ENCODE measurements at places on chromosomes 3 and 15. TPM values are rescaled to one million over a fixed set of nuclear protein-coding genes. Genes with fewer than 3 reads are reported as not detected.

- peak; percentile 84 for DNase-seq
Measured at GRCh38 chr3:37243820-37244748, 69.7 kb upstream of the LRRFIP2 start.

GRCh38 chr15:89401631-89402517 lies 67.2 kb upstream of the POLG start:
- peak; percentile 48 for DNase-seq

DNA sequence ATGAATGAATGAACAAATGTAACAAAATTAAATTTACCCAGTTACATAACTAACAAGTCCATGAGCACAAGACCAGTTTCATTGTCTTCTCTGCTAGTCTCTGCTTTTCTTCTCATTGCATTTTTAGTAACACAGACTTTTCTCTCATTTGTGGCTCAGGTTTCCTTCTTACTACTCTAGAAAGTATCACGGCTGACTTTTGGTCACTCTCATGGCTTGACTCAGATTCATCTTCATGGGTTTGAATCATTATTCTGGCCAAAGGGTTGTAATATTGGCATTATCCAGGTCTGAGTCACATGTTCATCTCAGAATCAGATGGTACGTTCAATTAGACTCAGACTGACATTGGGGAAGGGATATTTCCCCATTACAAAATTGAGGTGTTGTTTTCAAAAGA lies 121.5 kb upstream of the SATB1 start:
- DNase-seq: no peak

- DNase-seq: no peak
Measured at GRCh38 chr15:64806509-64806908, 18.9 kb downstream of the PIF1 start.

GRCh38 chr3:128317698-128318231 lies 148.9 kb downstream of the DNAJB8 start:
- DNase-seq: no peak

- DNase-seq: peak; percentile 4
Measured at GRCh38 chr3:145698250-145698649, 462.7 kb downstream of the PLOD2 start.

GRCh38 chr3:128353361-128353965 lies 113.2 kb downstream of the DNAJB8 start:
- no peak for DNase-seq

DNA sequence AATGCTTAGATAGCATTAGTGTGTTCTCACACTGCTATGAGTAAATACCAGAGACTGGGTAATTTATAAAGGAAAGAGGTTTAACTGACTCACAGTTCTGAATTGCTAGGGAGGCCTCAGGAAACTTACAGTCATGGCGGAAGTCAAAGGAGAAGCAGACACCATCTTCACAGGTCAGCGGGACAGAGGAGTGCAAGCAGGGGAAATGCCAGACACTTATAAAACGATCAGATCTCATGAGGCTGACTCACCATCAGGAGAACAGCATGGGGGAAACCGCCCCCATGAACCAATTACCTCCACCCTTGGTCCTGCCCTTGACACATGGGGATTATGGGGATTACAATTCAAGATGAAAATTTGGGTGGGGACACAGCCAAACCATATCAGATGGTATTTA lies 381.5 kb upstream of the DPPA4 start:
- no peak for DNase-seq

- DNase-seq: no peak
Measured at GRCh38 chr3:24707936-24708335, 213.3 kb upstream of the THRB start.

- no peak for DNase-seq
Measured at GRCh38 chr15:72825829-72826228, 42.3 kb upstream of the ADPGK start.

DNA sequence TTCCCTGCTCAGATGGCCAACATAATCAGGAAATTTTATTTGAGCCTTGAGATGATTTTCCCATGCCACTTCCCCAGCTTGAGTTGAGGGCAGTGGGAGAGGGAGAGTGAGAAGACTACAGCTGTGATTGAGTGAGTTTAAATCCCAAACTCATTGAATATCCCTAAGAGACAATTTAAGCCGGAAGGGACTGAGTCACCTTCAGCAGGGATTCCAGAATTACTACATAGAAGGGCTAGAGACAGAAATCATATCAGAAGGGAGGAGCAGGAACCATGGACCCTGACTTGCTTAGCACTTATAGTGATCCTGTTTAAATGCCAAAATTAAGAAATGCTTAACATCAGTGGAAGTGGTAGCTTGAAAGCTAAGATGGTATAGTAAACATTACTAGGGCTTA lies 312.2 kb upstream of the SLCO3A1 start:
- DNase-seq: peak; percentile 28

- no peak for DNase-seq
Measured at GRCh38 chr3:71183549-71183948, 400.0 kb downstream of the FOXP1 start.

DNA sequence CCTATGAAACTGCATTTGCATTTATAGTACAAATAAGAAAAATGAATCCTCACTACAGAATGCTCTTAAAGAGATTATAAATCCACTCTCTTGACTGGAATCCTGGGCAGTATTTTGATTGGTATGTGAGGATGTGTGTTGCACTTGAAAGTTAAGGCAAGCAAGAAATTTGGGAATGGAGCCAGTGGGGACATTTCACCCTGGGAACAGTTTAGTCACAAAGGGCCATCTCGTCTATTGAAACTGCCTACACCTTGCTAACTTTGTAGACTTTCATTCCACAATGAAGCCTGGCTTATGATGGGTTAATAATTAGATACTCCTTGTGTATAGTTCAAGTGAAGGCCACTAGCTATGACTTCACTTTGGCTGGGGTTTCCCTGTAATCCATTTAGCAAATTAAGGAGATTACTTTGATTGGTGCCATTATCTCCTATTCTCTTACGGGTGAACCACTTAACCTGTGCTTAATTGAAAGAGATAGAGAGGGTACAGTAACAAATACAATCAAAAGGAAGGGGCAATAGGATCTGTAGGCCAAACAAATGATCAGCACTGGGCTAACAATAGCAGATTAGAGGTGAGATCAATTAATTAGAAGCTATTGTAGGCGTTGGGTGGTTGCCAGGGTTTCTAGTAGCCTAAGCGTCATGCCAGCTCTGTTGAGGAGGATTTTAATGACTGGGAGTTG lies 146.9 kb upstream of the RARB start:
- no peak for DNase-seq

- no peak for DNase-seq
Measured at GRCh38 chr3:57131210-57131588, 34.0 kb downstream of the IL17RD start.

DNA sequence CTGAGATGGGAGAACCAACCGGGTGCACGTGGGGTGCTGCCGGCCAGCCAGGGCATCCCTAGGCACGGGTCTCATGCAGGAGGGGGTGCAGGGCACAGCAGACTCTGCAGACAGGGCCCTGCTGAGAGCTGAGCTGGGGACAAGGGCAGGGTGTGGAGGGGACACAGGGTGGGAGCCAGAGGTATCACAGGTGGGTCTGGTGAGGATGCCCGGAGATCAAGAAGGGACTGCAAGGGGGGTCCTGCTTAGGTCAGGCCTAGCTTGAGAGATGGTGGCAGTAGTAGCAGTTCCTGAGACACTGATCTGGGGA lies 39.5 kb upstream of the PRR23E start:
- DNase-seq: no peak

DNA sequence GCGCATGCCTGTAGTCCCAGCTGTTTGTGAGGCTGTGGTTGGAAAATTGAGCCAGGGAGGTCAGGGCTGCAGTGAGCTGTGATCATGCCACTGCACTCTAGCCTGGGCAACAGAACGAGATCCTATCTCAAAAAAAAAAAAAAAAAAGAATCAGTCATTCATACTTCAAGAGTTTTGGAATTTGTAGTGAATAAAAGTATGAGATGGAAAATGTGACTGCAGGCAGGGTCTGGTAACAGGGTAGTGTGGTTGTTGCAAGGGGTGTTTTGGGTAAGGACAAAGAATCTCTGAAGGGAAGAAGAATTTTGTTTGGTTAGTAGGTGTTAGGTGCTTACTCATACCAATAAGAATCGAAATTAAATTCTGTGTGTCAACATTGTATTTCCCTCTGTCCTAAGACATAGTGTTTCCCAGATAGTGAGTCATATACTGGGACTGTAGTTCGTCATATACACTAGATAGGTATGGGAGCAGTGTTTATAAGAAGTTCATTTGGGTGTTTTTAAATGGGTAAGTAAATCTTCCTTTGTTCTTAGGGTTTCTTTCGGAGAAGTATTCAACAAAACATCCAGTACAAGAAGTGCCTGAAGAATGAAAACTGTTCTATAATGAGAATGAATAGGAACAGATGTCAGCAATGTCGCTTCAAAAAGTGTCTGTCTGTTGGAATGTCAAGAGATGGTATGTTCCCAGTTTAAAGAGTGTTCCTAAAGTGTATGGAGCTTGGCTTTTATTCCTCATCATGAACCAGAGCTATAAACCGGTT lies 14.2 kb downstream of the NR1D2 start:
- peak; percentile 93 for DNase-seq

DNA sequence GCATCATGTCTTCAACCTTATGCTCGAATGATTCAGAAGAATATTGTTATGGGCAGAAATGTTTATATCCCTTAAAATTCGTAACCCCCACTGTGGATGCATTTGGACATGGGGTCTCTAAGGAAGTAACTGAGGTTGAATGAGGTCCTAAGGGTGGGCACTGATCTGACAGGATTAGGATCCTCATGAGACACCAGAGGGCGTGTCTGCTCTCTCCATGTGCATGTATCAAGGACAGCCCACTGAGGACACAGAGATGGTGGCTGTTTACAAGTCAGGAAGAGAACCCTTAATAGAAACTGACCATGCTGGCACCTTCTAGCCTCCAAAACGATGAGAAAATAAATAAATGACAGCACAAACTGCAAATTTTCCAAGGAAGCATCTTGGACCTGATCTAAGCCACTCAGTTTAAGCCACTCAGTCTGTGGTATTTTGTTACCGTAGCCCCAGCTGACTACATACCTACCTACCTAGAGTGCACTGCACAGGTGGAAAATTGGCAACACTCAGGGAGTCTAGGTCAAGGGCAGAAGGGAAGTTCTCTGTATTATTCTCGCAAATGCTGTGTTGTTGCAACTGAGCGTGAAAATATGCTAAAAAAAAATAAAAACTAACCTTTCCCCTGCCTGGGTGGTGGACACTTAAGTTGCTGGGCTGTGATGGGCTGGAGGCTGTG lies 126.6 kb downstream of the TJP1 start:
- DNase-seq: no peak

DNA sequence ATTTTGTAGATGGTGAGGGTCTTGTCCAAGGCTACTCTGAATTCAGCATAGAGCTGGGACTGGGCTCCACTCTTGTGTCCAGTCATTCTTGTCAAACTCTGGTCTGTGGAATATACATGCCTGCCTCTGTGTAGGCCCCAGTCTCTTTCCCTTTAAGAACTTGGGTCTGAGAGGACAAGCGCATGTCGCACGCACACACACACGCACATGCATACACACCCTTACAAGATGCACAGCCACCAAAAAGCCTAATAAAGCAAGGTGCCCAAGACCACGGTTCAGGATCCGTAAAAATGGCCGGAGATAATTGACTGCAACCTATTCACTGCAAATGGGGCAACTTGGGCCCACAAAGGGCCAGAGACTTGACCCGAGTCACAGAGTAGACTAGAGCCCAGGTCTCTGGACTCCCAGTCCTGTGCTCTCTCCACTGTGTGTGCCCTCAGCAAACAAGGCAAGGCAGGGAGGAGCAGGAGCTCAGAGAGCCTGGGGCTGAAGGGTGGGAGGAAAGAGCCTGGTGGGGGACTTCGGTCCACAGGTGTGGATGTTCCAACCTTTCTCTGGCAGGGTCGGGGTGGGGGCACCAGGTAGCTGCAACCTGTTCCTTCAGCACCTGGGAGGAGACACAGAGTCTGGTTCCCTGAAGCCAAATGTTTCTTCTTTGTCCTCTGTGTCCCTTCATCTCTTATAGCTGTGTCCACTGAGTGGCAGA lies 914 bp upstream of the PAQR5 start:
- DNase-seq: no peak

GRCh38 chr3:65856907-65857306 lies 181.8 kb downstream of the MAGI1 start:
- DNase-seq: no peak

- no peak for DNase-seq
Measured at GRCh38 chr3:194306771-194307640, 44.1 kb downstream of the CPN2 start.

GRCh38 chr3:52471371-52472238 lies 16.2 kb downstream of the NISCH start:
- DNase-seq: no peak

DNA sequence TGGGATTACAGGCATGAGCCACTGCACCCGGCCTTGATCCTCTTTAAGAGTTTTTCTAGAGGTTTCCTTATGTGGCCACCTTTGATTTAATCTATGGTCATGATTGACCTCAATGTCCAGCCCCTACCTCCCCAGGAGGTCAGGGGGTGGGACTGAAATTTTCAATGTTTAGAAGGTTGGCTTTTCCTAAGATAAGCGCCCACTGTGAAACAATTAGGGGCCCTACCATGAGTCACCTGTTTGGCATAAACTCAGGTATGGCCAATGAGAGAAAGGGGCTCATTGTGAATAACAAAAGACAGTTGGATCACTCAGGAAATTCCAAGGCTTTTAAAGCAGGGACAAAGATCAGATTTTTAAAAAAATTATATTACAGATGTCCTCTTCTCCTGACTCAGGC lies 51.1 kb downstream of the ZBTB11 start:
- DNase-seq: peak; percentile 10

GRCh38 chr3:158185711-158186110 lies 75.8 kb downstream of the RSRC1 start:
- DNase-seq: no peak

DNA sequence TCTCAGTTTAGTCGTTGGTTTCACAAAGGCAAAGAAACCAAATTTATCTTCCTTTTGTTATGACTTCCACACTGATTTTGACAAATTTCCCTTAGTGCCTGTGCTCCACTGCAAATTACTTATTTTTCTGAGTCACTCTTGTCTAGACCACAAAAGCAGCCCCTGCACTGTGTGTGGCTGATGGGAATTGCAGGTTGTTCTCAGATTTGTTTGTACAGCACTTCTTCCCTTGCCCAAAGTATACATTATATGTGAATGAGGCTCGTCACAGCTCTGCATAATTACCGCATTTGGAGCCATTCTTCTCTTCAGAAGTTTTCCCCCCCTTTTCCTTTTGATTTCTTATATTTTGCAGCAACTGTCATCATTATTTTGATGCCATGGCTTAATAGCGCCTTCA lies 354.2 kb upstream of the IL12A start:
- no peak for DNase-seq

- peak; percentile 88 for DNase-seq
Measured at GRCh38 chr3:125110016-125110875, 54.4 kb upstream of the HEG1 start.

Gene CKMT1A
- 41.5 TPM for total RNA-seq

Gene AHSG
- 0.67 TPM for total RNA-seq

Gene ALPK3
- 0.27 TPM for total RNA-seq

Gene PAQR5
- total RNA-seq: 0.66 TPM

Gene AGTR1
- 0.17 TPM for total RNA-seq

Gene USP13
- 7.8 TPM for total RNA-seq

Gene RASGRP1
- total RNA-seq: not detected

Gene ZNF774
- 11.3 TPM for total RNA-seq

Gene CP
- not detected for total RNA-seq

Gene ZNF80
- not detected for total RNA-seq

Gene CPNE4
- 2.4 TPM for total RNA-seq

Gene EFHB
- total RNA-seq: 0.61 TPM

Gene TMEM207
- total RNA-seq: not detected
